ENCODE measurements at places on chromosomes 2 and 18.
A peak's percentile ranks its signal among the peaks of the same experiment; 100 is the strongest.

GRCh38 chr2:197705912-197706838 is 1.0 kb downstream of the MARS2 start:
- no peak for DNase-seq

DNA sequence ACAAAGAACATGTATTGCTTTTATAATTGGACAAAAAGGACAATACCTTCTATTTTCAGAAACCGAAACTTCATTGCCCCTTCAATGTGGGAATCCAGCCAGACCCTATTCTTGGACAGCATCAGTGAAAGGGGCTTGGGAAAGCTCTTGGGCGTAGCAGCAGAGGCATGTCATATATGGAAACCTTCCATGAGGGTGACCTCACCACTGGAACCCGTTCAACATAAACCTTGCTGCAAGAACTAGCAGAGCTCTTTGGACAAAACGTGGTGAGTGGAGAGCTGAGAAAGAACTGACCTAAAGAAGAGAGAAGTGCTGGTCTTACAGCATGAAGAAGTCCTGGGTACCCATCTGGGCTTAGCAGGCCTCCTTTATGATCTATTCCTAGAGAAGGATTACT is 22.7 kb upstream of the ACTG2 start:
- peak; percentile 74 for DNase-seq

DNA sequence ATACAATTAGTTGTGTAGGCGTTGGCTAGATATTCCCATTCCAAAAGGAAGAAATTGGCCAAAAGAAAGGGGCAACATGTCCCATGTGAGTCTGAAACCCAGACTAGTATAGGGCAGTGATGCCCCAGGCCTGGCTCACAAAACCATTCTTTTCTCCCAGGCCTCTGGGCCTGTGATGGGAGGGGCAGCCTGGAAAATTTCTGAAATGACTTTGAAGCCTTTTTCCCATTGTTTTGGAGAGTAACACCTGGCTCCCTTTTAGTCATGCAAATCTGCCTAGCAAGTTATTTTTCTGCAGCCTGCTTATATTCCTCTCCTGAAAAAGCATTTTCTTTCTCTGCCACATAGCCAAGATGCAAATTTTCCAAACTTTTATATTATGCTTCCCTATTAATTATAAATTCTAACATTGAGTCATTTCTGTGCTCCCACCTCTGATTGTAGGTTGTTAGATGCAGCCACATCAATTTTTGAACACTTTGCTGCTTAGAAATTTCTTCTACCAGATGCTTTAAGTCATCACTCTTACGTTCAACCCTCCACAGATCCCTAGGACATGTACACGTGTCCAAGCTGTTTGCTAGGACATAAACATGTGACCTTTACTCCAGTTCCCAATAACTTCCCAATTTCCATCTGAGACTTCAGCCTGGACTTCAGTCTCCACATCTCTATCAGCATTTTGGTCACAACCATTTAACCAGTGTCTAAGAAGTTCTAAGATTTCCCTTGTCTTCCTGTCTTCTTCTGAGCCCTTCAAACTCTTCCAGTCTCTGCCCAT is 76.1 kb upstream of the MC4R start:
- no peak for DNase-seq

DNA sequence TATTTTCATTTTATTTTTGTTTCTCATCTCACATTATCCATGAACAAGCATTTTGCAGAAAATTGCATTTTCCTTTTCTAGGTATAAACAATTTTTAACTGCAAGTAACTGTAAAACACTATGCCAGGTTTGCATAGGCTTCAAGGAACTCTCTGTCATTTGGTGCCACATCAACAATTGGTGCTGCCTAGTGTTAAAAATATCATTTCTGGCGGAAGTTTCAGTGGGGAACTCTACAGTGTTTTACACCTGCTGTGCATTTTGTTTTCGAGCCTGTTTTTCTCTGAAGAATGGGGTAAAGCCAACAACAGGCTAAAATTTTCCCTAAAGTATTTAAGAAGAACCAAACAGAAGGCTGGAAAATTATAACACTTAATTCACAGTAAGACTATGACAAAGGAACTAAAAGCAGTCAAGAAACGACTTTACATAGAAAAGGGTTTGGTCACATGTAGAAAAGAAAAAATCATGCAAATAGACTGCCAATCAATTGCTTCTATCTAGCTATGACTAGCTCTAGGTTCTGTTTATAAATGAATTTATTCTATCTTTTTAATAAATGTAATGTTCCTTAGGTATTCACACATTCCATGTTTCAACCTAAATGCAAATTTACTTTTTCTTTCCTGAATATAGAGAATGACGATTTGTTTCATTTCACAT is 21.4 kb upstream of the FRZB start:
- no peak for DNase-seq

- DNase-seq: no peak
These were observed 167.5 kb upstream of the PID1 start for GRCh38 chr2:229438430-229439159.

DNA sequence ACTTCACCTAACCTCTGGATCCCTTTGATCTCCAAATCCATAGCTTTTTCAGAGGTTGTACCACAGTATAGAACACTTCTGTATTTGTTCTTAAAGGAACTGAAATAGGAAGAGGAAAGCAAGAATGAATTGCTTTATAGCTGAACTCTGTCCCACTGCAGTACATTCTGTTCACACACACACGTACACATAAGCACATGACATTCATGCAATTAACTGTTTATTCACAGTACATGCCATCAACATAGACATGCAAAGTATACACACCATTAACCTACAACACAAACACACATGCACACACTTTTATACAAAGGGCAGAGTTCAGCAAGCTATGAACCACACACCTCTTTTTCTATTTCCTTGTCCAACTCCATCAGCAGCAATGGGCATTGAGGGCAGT is 43.2 kb downstream of the MRPL33 start:
- no peak for DNase-seq
